Stimulated activated CD4-positive, alpha-beta T cell treated with anti-CD3 and anti-CD28 coated beads, Interleukin-1b, Interleukin-23, amount 100 ng/mL, for 1 hour (primary cell): ENCODE measurements at places on chromosomes 3 and 15.

- DNase-seq, result no peak
These were observed 125.8 kb upstream of the MRPS22 start for GRCh38 chr3:139218046-139218445.

DNA sequence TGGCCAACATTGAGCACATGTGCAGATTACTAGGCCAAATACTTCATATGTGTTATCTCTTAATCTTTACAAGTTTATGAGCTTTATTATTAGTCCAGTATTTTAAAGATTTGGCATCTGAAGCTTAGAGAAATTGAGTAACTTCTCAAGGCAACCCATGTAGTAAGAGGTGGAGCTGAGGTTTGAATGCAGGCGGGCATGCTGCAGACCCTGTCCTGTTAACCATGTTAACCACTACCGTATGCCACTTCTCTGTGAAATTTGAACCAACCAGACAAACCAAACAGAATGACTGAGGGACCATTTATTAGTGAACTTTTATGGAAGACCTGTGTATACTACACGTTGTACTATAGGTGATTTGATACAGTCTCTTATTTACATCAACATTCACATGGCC is 49.7 kb downstream of the MEF2A start:
- no peak for DNase-seq

DNA sequence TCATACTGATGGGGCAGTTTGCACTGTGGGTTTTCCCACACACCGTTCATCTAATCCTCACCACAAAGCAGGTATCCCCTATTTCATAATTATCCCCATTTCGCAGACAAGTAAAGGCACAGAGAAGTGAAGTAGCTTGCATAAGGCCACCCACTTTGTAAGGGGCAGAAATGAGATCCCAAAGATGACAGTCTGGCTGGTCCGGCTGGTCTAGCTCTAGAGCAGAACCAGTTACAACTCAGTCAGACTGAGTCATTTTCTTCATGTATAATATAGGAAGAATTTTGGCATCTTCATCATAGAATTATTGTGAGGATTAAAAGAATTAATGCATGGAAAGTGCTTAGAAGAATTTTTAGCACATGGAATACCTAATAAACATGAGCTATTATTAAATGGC is 10.6 kb downstream of the RBP1 start:
- DNase-seq, result no peak

DNA sequence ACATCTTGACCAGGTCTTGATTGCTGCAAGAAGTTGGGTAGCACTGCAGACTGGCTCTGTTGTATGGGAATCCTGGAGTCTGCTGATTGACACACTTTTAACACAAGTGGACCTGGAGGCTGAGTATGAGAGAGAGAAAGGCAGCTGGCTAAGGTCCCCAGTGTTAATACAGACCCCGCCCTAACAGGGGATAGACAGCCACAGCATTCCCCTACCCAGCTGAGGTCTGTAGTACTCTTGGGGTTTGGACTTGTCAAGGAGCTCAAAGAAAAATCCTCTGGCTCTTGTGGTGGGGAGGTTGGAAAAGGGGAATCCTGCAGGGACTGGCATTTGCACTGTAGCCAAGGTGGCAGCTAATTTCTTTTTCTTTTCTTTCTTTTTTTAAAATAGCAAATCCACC is 192.7 kb downstream of the ZNF621 start:
- no peak for DNase-seq

DNA sequence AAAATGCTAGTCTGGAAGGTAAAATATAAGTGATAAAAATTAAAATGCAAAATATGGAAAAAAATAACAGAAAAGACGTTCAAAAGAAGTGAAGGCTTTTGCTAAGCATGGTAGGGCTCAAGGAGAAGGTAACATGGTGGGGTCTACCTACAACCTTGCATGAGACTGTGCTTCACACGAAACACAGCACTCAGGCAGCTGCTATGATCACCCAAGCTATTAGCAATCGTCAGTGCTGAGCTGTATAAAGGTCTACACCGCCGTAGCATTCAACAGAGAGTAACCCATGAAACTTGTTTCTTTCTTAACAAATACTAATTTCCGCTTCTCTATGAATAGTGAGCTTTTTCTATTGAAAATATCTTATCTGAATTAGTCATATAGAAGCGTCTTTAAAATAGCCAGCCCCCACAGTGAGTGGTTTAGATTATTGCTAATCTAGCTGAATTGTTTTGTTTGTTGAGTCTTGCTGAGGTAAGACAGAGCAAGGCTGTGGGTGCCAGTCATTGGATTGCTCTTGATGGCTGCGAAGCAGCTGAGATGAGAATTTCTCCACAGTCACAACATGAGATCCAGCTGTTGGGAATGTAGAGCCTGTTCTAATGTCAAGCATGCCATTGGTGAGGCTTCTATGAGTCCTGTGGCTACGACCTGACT is 230.0 kb downstream of the KLF13 start:
- DNase-seq, result no peak

GRCh38 chr3:173199568-173199967 is 58.5 kb upstream of the SPATA16 start:
- no peak for DNase-seq

GRCh38 chr15:39573844-39574243 is 7.0 kb upstream of the THBS1 start:
- no peak for DNase-seq

- DNase-seq, result no peak
These were observed at the start of gene CXCR6 for GRCh38 chr3:45943207-45943846. Gene CXCR6 (plus strand): TSS chr3:45943464. CDS start chr3:45946482, 3,018 bp downstream.

DNA sequence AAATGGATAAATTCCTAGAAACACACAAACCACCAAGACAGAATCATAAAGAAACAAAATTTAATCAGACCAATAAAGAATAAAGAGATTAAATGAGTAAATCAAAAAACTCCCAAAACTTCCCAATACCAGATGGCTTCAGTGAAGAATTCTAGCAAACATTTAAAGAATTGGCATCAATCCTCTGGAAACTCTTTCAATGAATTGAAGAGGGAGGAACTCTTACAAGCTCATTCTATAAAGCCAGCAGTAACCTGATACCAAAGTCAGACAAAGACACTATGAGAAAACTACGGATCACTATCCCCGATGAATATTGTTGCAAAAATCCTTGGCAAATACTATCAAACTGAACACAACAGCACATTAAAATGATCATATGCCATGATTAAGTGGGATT is 81.9 kb upstream of the SLCO2A1 start:
- DNase-seq, result no peak

DNA sequence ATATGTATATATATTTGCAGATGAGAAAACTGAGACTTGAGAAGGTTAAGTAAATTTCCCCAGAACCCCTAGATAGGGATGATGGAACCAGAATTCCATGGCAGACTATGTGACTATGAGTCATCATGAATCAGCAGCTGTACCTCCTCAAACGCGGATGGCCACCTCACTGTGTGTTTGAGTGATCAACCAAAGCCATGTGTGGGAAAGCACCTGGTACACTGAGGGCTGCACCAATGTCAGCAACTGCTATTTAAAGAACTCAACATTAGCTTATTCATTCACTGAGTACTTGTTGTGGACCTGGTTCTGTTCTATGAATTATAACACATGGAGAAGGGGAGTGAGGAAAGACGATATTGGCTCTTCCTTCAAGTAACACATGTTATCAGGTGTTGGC is 377.0 kb downstream of the GAP43 start:
- no peak for DNase-seq

DNA sequence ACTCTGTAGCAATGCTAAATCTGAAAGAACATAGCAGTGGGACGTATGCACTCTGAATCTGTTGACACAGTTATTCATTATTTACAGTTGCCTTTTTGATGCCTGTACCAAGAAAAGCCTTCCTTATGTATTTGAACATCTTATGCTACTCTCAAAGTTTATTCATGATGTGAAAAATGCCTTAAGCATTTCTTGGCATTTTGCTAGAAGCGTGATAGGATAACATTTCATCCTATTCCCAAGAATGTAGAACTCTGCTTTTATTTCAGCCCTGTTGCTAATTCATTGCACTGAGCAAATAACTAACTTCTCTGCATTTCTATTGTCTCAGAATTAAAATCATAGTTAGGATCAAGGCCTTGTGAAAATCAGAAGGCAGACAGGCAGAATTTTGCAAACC is 105.5 kb downstream of the STRIT1 start:
- DNase-seq, result no peak

- no peak for DNase-seq
These were observed 255.2 kb downstream of the PDCD6IP start for GRCh38 chr3:34053626-34054025.

GRCh38 chr3:124896824-124897526 is 9.8 kb upstream of the ITGB5 start:
- DNase-seq, result no peak

- DNase-seq, result no peak
These were observed 9.4 kb upstream of the CHAC1 start for GRCh38 chr15:40943764-40944365.

- DNase-seq, result no peak
These were observed 14.1 kb upstream of the GADL1 start for GRCh38 chr3:30908456-30909037.

GRCh38 chr3:23735535-23736326 is 70.0 kb upstream of the UBE2E1 start:
- no peak for DNase-seq

DNA sequence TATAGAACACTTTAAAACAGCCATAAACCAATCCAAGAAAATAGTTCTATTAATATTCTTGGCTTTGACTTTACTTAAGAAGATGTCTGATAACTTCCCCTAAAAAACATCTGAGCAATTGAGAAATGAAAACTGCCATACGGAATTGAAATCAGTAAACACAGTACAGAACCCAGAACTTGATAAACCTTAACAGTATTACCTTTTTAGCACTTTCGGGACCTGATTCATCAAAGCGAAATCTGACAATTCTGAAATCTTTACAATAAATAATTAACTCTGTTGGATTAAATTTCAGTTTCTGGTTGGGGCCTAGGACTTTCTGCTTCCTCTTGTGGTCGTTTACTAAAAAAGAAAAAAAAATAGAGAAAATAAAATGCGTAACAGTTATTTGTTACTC is 17.3 kb downstream of the MTMR10 start:
- no peak for DNase-seq

DNA sequence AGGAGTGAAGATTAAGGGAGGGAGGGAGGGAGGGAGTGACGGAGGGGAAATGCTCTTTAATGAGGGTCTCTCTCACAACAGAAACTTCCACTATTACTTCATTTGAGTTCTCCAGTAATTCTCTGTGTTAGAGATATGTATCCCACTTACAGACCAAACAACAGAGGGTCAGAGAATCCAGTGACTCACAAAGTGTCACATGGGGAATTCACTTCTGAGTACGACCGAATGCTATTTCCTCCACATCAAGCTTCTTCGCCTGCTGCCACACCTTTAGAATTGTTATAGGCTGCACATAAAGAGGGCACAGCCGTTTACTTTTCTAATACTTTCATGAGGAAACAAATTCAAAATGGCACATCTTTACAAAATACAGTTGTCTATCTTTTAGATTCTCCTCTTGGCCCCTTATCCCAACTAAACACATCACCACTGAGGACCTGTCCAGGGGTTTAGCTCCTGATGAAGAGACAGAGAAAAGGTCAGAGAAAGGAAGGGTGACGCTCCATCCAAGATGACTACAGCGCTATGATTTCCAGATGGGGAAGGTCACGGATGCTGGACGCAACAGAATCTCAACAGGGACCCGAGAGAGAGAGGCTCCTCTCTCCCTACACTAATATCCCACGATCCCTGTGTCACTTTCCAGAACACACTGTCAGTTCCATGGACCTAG is 119.0 kb downstream of the XXYLT1 start:
- DNase-seq, result no peak

DNA sequence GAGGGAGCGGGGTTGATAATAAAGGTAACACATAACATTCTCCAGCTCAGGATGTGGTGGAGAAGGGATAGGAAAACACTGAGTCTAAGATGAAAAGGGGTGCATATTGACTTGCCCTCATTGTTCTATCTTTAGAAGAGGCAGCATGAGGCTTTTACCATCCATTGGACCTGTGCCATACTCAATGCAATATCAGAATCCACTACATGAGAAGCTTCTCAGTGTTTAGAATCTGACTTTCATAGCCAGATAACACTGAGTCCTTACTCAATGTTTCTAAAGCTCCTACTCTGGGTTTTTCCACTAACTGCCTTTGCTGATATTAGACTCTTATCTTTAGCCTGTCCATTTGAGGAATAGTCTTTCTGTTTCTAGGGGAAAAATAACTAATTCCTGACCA is 24.3 kb upstream of the GADL1 start:
- no peak for DNase-seq

GRCh38 chr15:73331991-73332925 is 36.5 kb downstream of the HCN4 start:
- no peak for DNase-seq

DNA sequence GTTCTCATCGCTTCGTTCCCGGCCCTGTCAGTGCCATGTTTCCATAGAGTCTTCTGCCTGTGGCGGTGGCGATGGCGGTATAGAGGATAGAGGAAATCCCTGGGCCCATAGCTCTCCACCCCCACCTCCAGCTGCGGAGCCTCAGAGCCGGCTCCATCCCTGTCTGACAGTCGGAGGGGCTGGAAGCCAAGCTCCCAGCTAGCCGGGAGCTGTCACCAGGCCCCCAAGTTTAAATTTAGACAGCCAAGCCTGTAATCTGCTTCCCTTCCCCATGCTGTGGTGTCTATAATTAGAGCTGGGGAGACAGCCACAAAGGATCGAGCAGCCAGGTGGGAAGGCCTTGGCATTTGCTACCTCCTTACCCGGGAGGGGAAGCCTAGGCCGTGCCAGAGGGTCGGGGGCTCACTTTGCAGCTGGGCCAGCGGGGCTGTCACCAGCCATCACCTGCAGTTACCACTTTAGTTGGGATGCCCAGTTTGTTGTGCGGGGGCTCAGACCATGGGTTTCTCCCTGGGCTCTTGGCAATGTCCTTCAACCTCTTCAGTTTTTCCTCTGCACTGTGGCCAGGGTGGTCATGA is 56.3 kb upstream of the SEC13 start:
- no peak for DNase-seq

GRCh38 chr3:10716964-10717363 is 99.1 kb upstream of the SLC6A11 start:
- DNase-seq, result no peak

- no peak for DNase-seq
These were observed 219.8 kb downstream of the ROBO2 start for GRCh38 chr3:77259694-77260093.

GRCh38 chr3:170697131-170697530 is 111.3 kb upstream of the SLC7A14 start:
- no peak for DNase-seq

GRCh38 chr3:197353001-197353866 is 54.8 kb upstream of the DLG1 start:
- DNase-seq, result no peak
